ENCODE measurements at places on chromosomes 6 and 20.

- no peak for DNase-seq
Observed at GRCh38 chr20:59141818-59142581, 21.6 kb upstream of the ZNF831 start.

DNA sequence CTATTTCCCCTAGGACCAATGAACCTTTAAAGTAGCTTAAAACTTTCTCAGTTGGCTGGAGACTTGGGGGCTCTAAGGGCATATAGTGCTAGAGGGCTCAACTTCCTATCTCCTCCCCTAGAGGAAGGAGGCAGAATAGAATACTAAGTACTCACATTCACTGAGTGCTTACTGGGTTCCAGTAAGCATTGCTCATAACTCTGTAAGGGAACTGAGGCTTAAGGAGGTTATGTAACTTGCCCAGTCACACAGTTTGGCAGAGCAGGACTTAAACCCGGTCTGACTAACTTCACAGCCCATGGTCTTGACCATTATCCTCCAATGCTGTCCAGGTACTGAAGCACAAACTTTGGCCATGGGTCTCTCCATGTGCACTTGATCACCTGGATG lies 12.5 kb downstream of the SESN1 start:
- no peak for DNase-seq

DNA sequence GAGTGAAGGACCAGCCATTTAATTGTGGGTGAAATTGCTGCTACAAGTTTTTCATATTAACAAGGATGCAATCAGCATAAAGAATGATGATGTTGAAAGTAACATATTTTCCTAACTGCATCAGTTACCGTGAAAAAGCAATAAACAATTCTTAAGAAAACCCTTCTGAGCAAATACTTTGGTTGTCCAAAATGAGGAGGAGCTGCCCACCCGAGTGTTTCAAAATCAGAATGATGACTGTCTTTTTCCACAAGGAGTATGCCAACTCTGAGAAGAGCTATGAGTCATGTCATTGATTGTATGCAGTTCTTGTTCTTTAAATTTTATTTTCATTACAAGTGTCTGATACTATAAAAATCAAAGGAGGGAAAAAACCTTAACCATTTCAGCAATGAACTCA lies 470.5 kb downstream of the COL12A1 start:
- no peak for DNase-seq

DNA sequence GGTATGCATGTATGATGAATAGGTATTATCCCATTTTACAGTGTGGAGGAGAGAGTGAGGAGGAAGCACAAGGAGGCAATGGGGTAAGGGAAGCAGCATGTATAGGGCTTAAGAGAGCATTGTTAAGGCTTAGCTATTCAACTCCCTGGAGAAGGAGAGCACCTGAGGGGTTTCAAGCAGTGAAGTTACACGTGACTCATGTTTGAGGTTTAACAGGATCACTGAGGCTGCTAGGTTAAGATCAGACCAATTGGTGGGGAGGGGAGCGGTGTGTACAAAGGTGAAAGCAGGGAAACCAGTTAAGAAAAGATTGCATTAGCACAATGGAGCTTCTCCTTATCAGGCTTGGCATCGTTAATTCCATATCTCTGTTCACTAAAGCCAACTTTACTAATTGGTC lies 64.4 kb upstream of the NHSL1 start:
- DNase-seq = no peak

DNA sequence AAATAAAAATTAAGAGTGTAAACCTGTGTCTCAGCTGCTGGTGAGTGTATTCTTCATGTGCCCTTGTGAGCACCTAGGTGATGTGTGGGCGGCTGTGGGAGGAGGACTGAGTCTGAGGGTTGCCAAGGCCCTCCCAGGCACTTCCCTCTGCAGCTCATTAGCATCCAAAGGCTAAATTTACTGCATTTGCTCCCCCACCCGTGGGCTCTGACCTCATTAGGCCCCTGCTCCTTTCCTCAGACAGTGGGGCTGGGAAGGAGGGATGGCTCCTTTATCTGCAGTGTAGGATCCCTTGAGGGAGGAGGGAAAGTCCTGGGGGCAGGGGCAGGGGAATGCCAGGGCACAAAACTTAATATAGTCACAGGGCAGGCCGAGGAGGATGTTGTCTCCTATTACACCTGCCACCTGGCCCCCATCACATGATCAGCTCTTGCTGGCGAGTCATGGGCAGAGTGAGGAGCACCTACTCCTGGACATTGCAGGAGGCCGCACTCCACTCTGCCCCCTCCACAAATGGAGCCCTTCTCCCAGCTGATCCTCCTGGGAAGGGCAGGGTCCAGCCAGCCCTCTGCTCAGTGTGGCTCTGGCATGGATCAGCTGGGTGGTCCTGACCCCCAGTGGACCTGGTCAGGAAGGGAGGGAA lies 133.2 kb downstream of the MRPL14 start:
- no peak for DNase-seq

DNA sequence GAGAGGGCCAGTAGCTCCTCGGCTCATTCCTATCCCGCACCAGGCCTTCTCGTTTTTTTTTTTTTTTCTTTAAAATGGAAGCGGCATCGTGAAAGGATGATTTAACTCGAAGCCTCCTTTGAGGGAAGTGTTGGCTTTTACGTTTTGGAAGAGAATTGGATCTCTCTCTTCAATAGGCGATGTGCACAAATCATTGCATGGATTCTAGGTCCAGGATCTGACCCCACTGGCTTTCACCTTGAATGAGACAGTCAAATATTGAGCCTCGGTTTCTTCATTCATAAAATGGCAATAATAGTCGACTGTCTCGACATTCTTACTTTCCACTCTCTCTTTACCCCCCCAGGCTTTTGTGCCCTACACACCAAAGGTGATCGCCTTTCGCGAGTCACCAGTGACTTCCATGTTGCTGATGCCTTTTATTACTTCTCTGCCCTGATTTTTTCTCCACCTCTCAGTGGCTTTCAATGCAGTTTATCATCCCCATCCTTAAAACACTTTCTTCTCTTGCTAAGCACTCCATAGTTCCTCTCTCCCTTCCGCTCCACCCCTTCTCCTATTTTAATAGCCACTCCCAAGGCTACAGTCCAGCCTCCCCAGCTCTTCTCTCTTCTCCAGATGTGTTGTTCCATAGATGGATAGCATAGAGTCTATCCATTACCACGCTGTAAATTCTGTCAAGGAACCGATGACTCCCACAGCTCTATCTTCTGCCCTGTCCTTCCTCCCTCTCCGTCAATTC lies 473 bp upstream of the DTNBP1 start:
- no peak for DNase-seq

DNA sequence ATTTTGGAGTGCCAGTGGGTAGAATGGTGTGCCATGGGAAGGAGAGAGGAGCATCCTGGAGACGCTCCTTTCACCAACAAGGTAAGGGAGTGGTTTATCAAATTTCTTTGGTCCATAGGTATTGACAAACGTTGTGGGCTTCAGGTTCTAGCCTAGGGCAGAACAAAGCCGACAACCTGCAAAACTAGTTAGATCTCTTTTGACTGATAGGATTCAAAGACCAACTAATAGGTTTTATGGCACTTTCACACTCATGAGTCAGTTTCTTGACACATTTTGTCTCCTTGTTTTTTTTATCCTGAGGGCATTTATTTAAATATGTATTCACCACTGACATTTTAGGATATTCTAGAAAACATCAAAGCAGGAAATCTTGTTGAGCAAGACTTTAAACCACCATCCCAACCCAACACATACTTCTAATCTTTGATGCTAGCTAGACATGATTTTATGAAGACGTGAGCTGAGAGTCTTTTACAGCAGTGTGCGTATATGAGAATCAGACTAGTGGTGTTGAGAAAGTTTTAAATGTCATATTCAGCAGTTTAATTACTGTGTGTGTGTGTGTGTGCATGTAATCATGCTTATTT lies 370.4 kb upstream of the HSF2 start:
- no peak for DNase-seq

DNA sequence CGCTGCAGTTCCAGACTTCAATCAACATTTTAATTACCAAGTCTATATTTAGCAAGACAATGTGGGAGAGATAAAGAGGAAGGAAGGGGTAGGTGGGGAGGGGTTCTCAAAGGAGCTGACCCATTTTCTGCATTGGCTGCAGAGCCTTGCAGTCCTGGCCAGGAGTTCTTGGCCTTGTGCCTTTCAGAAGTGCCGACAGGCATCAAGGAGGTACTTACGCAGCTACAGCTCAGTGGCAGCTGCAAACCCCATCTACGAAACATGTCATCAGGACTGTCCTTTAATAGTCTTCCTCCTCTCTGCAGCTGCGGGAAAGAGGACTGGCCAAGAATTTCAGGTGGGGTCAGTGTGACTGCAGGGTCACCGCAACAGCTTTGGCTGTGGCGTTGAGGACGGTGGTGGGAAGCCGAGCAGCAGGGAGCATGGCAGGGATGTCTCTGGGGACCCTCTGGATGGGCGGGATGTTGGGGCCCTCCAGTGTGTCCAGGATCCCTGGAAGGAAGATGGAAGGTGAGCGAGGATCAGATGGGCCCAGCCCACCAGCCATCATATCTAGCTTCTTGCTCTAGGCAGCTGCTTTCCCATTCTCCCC lies 1.8 kb upstream of the LRRC73 start:
- no peak for DNase-seq

DNA sequence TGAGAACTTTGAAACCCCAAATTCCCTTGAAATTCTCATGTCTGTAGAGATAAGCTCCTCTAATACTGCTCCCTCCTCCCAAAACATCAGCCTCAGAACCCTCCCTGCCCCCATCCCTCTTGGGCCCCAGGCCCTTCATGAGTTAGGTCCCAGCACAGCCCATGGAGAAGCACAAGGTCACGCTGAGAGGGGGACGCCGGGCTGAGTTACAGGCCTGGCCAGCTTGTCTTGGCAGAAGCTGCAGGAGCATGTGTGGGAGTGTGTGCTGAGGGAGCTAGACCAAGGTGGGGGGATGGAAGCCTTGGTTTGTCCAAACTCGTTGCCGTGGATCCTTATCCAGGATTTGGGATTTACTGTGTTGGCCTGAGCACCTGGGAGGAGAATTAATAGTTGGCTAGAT lies 8.5 kb upstream of the PTCRA start:
- no peak for DNase-seq

- no peak for DNase-seq
Observed at GRCh38 chr6:81802356-81802755, 49.9 kb upstream of the TENT5A start.

- DNase-seq = no peak
Observed at GRCh38 chr20:37657924-37658804, 35.7 kb upstream of the CTNNBL1 start.

DNA sequence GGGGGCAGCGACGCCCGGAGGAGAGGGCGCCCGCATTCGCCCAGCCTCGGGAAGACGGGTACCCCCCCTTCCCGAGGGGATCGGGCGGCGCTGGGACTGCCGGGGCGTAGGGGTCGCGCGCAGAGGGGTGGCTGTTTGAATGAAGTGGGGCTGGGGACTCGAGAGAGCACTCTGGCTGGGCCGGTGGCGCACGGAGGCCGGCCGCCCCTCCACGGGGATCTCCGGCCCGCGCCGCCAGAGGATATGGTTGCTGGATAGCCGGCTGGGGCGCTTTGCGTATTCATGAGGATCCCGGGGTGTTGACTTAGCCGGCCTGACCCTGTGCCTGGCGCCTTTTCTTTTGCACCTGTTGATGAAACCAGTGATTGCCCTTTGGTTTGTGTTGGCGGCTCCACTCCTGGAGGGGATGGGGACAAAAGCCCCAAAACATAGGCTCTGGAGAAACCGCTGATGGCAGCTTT lies 469 bp downstream of the SYNJ2 start:
- DNase-seq = no peak

- DNase-seq = no peak
Observed at GRCh38 chr6:164763788-164764187, 545.6 kb downstream of the C6orf118 start.

- no peak for DNase-seq
Observed at GRCh38 chr6:115219645-115220044, 841.0 kb downstream of the FRK start.

DNA sequence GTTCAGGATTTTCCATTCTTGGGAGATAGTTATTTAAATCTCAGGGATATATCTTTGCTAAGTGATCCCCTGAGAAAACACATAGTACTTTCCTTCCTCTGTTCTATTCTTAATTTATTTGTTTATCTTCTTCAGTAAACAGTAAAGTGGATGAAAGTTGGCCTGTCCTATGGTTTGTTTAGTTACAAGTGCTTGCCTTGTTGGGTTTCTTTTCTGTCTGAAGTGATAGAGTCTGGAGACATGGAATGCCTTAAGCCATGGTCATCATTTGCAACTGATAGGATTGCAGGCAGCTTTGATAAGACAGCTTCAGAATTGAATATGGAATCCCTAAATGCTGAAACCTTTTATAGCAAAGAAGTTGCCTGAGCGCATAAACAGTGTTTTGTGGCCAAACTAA lies 4.9 kb downstream of the ADGRG6 start:
- no peak for DNase-seq

- no peak for DNase-seq
Observed at GRCh38 chr20:58366866-58367265, 22.2 kb upstream of the VAPB start.

- no peak for DNase-seq
Observed at GRCh38 chr6:106773522-106773921, 144.1 kb downstream of the QRSL1 start.

DNA sequence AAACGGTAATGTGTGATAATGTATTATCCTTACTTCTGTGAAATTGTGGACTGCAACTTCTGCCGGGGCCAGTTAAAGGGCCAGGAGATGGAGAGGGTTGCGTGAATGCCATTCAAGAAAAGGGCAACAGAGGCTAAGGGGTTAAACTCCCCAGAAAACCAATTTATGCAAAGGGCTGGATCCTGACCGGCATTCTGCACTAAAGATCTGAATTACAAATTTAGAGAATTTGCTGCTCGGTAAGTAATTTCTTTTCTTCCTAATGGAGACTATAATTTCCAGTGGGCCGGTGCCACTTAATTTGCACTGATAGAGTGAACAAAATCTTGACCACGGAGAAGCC lies 130.1 kb downstream of the BCAS1 start:
- DNase-seq = no peak

DNA sequence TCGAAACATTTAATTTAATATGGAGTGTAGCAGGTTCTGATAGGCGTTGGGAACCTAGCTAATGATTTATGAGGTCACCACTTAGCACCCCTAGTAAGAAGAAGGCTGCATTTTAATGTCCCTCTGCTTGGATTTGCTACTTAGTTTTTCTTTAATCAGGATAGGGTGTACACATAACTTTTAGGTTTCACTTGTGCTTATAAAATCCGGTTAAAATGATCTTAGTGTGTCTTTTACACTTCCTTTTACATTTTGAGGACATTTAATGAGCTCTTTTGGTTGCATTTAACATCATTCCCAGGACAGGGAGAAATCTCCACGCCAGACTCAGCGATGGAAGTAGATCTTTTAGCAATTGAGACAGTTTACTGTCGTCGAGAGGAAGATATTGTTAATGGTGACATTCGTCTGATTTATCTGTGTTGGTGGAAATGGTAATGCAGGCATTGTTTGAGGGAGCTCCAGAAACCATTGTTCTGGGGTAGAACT lies 5.6 kb downstream of the TFAP2A start:
- no peak for DNase-seq

DNA sequence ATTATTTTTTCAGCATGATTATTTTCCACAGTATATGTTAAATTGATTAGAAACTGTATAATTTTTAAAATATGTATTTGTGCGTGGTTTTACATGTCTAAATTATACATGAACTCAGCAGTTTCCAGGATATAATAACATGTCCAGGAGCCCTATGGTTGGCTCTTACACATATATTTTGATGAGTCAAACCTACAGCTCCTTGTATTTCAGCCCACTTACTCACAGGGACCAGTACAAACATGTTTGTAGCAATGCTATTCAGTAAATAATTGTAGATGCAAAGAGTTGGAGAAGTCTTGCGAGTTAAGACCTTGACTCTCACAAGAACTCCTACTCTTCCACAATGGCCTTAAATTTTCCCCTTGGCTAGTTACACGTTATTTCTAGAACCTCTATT lies 107.2 kb upstream of the SASH1 start:
- no peak for DNase-seq

- no peak for DNase-seq
Observed at GRCh38 chr20:37565134-37565811, 37.6 kb upstream of the BLCAP start.
